ENCODE measurements at places on chromosomes 2 and 18.

DNA sequence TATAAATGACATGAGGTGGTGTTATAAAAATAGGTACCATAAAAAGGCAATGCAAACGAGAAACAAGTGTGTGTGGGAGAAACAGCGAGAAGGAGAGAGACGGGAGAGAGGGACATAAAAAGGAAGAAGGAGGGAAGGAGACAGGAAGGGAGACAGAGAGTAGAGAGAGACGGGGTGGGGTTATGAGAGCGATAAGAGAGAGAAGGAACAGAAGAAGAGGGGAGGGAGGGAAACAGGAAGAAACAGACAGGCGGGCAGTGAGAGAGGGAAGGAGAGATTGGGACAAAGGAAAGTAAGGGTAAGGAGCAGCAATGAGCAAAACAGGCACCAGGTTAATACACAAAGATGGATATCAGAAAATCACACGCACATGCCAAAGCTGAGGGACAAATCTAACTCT is 83.7 kb downstream of the TGFA start:
- no peak for DNase-seq

DNA sequence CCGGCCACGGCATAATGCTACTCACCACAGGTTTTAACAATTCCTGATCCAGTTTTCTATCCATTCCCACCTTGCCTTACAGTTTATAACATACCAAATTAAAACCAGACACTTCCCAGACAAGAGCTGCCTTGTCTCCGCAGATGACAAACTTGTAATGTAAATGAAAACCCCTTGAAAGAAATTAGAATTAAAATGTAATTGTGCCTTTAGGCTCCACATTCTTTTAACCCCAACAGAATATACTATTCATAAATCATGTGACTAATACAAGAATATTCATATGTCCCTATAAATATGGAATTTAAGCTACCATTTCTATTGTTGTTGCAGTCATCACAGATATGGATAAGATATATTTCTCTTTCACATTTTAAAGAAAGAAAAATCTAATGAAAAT is 69.9 kb upstream of the ZBTB14 start:
- DNase-seq, result no peak

DNA sequence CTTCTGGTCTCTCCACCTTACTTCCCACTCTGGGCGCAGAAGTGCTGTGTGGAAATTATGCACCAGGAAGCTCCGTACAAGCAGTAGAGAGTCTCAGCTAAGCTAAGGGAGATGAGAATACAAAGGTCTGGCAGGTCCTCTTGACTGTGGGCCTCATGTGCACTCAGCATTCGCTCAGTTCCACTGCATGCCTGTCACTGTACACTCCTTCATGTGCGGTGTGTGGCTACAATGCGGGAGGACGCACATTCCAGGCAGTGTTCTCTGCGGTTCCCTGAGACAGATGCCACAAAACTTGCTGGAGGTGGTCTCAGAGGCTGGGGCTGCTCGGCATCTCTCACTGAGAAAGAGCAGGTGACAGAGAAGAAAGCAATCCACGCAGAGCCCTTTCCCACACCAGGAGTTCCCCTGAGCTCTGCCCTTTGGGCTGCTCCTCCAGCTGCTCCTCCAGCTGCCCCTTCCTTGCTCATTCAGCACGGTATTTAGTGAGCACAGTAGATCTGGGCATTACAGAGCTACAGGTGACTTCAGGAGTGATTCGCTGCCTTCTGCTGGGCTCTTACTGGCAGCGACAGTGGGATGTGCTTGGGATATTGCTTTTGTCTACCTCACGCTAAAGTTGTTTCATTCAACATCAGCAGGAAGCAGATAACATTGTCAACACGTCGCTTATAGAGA is 176.6 kb downstream of the SH3RF3 start:
- peak; percentile 23 for DNase-seq

DNA sequence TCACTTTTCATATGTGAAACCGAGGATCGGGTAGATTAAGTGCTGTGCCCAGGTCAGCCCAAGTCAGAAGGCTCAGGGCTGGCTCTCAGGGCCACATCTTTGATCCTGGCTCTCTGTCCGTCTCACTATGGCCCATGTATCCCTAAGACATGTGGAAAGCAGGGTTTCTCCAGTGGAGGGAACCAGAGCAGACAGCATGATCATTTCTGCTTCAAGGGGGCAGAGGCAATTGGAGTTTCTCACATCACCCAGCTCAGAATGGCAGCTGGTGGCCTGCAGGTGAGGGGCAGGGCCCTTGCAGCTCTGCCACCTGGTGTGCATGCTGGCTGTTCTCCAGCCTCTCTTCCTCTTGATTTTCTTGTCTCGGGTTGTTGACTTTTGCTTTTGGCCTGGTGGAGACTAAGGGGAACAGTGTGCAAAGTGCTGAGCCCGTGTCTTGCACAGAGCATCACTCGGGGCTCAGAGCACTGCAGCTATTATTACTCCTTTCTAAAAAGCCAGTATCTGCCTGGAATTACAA is 27.0 kb downstream of the LDLRAD4 start:
- DNase-seq, result peak; percentile 1

GRCh38 chr2:230209422-230210051 is 10.2 kb downstream of the SP110 start:
- DNase-seq, result no peak

DNA sequence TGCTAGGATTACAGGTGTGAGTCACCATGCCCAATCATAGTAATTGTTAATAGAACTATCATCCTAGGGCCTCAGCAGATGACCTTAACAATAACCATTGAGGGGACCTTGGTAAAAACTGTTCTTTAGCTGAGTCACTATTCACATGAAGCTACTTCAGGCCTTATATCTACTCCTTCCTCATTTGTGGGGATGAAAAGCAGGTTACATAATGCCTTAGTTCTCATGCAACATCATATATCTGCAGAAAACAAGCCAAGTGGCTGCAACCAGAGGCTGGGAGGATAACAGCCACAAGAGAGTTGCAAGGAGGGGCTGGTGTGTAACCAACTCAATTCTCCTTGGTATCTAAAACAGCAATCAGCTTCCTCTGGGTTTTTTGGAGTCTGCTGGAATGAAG is 445.4 kb downstream of the NBAS start:
- no peak for DNase-seq

GRCh38 chr2:55119711-55120487 is 69.6 kb upstream of the RTN4 start:
- no peak for DNase-seq

DNA sequence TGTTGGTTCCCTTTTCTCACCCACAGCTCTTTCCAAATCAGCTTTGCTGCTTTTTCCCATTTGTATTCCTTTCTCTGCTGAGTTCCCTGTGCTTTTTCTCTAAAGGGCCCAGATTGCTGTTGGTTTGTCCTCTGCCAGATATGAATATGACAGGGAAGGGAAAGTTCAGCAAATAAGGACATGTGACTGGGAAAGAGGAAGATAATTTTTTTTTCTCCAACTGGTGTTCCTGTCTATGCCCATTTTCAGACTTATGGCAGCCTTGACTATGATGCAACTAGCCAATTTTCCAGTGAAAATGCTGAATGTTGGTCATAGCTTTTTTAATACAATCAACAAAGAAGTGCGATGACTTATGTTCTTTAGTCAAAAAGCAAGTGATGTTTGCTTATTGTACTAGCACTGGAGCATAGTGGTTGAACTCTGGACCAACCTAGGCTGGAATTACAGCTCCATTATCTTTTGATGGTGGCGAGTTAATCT is 7.7 kb downstream of the MDH1 start:
- DNase-seq, result no peak

GRCh38 chr2:31428001-31428418 is 13.5 kb upstream of the XDH start:
- no peak for DNase-seq

GRCh38 chr2:202636213-202636513 is 1.4 kb downstream of the FAM117B start:
- no peak for DNase-seq

DNA sequence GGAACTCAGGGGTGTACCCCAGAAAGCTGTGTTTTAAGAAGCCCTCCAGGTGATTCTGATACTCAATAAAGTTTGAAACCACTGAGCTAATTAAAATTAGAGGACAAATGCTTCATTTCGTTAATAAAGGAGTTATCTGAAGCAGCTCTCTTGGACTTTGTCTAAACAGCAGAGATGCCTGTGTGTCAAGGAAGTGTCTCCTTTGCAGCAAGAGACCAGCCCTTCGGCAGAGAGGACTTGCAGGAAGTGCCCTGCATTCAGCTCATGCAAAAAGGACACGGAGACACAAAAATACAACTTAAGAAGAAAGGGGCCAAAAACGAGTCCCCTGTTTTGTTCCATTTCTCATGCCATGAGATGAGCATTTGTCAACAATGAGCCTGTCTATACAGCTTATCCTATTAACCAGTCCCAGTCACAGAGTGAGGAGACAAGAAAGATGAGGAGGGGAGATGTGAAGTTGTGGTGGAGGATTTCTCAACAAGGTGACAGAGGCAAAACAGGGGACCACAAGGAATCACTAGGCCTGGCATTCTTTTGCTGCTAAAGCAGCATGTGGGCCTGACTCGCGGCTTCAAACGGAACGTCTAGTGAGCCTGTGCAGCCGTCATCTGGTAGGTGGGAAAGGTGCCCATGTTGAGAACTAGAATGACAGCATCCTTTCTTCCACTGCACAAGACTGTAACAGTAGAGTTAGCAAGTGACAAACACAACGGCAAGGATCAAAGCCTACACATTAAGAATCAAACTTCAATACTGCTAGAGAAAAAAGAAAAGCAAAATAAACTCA is 152.3 kb downstream of the ANTXR1 start:
- no peak for DNase-seq

DNA sequence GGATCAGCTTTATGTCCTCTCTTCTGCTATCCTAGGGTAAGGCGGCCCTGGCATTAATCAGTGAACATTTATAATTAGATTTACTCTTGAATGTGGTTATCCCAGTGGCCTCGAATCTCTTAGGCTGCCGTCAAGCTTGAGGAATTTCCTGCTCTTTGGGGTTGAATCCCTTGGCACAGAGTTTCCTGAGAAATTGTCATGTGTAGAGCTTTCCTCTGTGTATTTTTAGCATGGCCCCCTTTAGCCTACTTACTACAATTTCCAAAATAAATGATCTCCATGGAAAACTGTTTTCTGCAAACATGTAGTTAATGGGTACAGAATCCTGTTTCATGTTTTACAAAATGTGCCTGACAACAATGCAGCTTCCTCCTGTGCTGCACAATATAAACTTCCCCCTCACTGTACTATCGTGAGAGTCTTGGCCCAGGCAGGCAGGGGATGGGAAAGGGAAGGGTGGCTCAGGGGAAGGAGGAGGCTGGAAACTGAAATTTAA is 18.1 kb downstream of the NCAPH start:
- no peak for DNase-seq

- no peak for DNase-seq
Measured at GRCh38 chr18:28541276-28541930, 364.5 kb upstream of the CDH2 start.

DNA sequence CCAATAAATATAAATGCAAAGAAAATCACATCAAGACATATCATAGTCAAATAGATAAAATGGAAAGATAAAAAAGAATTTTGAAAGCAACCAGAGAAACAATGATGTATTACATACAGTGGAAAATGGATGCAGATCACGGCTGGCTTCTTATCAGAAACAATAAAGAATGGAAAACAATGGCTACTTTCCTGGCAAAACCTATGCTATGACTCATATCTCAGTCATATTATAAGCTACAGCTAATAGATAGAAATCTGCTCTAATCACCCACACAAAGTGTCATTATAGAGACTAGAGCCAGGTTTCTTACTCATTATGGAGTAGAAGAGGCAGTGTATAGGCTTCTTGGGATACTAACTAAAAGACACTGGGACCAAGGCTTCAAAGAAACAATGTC is 93.5 kb upstream of the TACR1 start:
- DNase-seq, result no peak

DNA sequence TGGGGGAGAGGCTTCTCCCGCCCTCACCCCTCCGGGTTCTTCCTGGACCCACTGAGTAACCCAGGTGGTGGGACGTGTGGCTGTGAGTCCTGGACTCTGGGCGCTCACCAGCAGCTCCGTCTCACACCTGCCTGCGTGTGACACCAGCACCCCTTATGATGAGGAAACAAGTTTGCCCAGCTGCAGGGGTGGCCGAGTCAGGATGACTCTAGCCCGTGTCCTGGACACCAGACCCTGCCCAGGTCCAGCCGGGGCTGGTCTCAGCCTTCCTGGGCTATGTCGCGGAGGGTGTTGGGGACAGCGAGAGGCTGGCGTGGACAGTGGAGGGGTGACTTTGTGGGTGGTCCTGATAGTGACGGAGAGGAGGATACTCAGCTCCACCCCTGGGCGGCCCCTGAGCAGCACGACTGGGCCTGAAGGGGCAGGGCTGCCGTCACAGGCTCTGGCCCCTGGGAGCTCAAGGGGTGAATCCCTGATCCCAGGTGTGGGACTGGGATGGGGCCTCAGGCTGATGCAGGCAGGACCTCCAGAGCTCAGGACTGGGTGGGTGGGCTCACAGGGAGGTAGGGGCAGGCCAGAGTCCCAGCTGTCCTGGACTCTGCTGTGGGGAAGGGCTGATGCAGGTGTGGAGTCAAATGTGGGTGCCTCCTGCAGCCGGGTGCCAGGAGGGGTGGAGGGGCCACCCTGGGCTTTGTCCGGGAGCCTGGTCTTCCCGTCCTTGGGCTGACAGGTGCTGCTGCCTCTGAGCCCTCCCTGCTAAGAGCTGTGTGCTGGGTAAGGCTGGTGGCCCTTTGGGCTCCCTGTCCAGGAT is 3.7 kb downstream of the GPR35 start:
- no peak for DNase-seq

DNA sequence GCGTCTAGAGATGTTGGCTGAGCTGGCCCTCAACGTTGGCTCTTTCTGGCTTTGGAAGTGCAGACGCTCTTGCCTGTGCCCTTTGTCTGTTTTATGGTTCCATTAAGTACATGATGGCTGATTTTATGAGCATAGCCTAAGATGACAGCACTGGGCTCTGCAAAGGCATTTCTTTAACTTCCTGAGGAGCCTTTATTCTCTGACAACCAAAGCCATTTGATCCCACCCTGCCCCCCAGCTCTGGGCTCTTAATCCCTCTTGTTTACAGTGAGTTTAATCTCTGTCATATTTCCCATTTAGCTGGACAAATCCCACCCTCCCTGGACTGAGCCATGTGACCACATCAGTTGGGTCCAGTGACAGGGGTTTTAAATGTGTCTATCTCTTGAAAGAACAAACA is 195.9 kb downstream of the ACKR3 start:
- no peak for DNase-seq

DNA sequence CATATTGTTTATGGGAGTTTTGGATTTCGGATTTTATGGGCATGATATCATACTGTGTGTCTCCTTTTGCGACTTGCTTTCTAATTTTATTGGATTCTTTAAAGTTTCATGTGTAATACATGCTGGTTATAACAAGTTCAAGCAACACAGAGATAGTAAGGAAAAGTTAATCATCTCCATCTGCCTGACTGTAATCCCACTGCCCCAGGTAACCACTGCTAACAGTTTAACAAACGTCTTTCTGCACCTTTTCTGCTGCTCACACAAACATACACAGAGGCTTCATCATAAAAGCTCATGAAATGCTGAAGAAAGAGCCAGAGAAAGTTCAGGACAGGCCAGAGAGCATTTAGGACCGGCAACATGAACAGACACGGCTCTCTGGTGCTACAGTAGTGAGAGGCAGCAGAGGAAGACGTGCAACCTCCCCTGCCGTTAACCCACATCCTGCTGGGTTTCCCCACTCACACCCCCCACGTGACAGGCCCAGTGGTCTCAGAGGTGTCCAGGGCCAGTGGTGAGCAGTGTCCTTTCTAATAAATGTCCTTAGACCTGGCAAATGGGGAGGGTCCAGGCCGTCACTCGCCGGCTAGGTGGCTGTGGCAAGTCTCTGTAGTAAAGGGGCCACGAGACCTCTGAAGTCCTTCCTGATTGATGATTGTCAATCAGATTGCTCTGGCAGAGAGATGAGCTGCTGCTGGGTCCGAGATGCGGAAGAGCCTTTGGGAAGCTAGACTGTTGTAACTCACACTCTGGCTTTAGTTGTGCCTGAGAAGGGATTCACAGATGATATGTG is 43.0 kb upstream of the SLC1A4 start:
- no peak for DNase-seq

- no peak for DNase-seq
Measured at GRCh38 chr18:75105551-75106254, 103.2 kb downstream of the PTGR3 start.
